ENCODE measurements at places on chromosomes 7 and 10.
A peak's percentile ranks its signal among the peaks of the same experiment; 100 is the strongest.

- no peak for DNase-seq
Measured at GRCh38 chr7:44346063-44346462, 20.7 kb upstream of the CAMK2B start.

- no peak for DNase-seq
Measured at GRCh38 chr10:48493083-48493871, 111.6 kb downstream of the ARHGAP22 start.

GRCh38 chr10:77087366-77087765, 550.2 kb downstream of the KCNMA1 start:
- DNase-seq: no peak

- DNase-seq: no peak
Measured at GRCh38 chr7:69947998-69948397, 349.7 kb downstream of the AUTS2 start.

DNA sequence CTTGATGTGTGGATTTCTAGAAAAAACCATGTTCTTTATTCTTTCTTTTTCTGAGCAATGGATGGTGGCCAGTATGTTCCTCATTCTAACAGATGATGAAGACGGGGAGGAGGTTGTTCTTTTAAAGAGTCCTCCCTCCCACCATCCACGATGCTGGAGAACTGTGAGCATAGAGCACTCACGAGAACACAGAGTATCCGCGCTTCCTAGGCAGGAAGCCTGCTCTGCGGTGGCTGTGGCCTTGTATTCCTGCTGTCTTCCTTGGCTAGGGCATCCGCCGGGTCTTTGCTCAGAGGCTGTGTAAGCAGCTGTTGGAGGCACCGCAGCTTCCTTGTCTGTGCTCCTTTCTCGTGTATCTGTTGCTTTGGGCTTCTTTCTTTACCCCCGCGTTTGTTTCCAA, 214.2 kb downstream of the CCDC3 start:
- DNase-seq: no peak

- no peak for DNase-seq
Measured at GRCh38 chr7:46764100-46764936, 817.6 kb downstream of the TNS3 start.

GRCh38 chr7:92714767-92715166, 121.6 kb downstream of the CDK6 start:
- no peak for DNase-seq

- DNase-seq: no peak
Measured at GRCh38 chr10:60728056-60728455, 50.2 kb upstream of the CDK1 start.

DNA sequence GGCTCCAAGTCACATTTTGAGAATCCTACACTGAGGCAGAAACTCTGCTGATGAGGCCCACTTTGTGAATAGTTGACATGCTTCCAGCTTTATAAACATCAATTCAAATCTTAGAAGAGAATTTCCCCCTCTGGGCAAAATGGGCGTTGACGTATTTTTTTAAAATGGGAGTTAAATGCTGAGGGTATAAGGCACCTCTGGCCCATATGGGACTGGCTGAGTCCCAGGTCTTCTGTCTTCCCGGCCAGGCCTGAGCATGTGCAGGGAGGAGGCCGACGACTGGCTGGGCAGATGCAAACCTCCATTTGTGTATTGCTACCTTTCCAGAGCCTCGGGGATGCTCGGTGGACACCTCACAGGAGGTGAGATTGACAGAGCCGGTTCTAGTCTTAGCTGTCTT, 37.7 kb downstream of the BUB3 start:
- DNase-seq: no peak

DNA sequence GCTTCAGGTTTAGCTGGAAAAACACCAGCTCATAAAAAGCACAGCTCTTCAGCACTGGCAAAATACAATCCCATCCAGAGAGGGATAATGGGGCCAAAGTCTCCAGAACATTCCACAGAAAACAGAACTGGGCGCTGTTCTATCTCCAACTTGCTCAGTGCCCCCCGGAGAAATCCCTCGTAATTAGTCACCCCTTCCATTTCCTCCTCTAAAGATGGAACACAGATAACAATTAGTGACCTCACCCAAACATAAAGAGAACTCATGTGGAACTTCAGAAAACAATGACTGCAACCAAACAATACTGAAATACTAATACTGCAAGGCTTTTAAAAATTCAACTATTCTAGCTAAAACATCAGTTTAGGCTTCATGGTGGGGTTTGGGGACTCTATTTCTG, 46.3 kb downstream of the KIAA1549 start:
- DNase-seq: no peak

DNA sequence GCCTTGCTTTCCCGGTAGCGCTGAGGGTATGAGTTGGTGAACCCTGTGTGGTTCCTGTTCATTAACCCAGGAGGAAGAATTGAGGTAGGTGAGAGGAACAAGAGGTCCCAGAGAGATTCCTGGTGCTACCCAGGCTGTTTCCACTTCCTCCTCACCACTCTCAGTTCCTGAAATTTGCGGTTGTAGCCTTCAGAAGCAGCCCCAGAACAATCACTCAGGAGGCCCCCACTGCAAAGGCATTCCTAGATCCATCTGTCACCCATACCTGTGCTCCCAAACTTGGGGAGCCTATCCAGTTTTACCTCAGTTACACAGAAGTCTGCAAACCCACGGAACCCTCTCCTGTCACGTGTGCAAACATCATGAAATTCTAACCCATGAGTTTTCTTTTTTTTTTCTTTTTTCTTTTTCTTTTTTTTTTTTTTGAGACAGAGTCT, 9.0 kb upstream of the PIP4K2A start:
- DNase-seq: peak; percentile 30

DNA sequence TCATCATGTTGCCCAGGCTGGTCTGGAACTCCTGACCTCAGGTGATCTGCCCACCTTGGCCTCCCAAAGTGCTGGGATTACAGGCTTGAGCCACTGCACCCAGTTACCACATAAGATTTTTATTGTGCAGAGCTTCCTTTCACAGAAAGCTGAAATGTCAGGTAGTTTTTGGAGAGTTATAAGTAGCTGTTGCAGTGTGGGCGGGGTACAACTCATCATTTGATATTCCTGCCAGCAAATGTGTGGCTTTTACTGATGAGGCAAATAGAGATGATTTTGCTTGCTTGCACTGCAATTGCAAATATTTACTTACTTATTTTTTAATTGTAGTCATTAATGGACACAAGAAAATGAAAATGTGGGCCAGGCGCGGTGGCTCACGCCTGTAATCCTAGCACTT, 32.4 kb downstream of the NKX2-3 start:
- DNase-seq: no peak

DNA sequence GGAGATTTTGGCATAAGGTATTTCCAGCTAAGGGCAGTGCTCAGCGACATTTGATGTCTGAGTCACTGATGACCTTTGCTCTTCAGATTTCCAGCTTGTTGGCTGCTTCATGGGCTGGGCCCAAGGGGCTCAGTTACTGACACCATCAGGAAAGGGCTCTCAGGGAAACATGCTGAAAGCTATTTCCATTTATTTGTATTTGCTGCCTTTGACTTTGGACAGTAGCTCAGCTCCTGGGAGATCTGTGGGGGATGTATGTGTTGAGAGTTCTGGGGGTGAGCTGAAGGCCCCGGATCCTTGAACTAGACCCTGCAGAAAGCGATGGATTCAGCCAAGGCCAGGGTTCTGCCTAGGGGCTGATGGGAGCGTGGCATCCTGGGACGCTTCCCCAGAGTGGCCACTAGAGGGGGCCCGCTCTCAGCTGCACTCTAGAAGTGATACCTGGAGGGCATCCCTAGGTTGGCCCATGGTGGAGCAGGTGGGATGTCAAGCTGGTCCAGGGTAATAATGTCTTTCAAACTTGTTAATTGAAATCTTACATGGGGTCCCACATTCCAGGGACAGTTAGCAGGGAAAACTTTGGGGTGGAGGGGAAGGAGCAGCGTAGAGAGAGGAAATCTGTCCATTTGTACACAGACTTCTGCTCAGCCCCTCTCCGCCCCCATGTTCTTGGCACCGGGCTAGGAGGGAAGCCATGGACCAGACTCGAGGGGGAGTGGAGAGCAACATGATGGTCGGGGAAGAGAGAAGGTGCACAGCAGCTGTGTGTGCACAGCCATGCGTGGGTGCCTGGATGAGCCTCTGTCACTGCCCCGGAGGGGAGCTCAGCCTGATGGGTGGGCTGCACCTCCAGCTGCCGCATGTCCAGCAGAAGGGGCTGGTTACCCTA, 3.0 kb upstream of the BTBD16 start:
- peak; percentile 65 for DNase-seq

GRCh38 chr10:75606203-75606779, 174.9 kb downstream of the LRMDA start:
- peak; percentile 34 for DNase-seq

GRCh38 chr10:60358282-60358681, 31.4 kb downstream of the ANK3 start:
- no peak for DNase-seq

DNA sequence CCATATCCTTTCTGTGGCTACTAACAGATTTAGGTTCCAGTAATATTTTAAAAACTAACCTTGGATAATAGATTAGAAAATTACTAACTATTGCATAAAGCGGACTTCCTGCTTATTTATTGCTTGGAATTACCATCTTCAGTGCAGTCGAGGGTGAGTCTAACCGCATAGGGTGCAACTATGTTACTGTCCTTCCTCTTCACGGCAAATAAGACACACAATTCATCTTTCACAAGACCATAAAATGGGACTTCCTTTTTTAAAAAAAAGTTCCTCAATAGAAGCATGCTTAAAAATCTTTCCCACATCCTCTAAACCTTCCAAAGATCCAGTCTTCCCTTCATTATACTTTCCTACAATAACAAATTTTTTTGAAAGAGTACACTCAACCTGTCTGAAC, 2.1 kb downstream of the SLC25A40 start:
- no peak for DNase-seq

GRCh38 chr10:27192284-27192683, 37.1 kb downstream of the MASTL start:
- no peak for DNase-seq

- DNase-seq: no peak
Measured at GRCh38 chr10:69679736-69680135, 49.7 kb downstream of the FAM241B start.

DNA sequence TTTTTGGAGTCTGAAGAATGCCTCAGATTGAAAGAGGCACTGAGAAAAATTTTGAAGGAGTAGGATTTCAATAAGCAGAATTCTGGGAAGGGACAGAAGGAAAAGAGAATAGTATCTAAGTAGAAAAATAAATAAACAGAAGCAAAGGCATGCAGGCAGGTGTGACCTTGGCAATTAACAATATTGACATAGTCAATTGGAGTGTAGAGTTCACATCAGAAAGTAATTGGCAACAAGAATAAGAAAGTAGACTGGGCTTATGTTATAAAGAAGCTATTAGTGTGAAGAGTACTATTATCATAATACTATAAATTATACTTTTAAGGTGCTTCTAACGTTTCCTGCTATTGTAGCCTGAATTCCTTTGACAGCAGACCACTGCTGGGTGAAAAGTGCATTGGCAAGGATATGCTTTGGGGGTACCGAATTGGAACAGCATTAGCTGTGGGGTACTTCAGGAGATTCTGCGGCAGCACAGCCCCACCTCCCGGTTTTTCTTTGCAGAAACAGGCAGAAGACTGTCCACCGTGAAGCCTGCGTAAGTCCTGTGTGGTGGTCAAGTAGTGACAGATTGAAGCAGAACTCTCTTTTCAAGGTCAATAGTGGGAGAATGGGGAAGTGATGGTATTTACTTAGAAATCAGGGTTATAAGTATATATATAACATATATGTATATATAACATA, 357.0 kb downstream of the THSD7A start:
- DNase-seq: no peak

GRCh38 chr7:75738604-75738974, at the start of gene HIP1:
TSS of gene HIP1 (minus strand) at chr7:75738941. CDS start at chr7:75738920, 21 bp downstream.
- no peak for DNase-seq

DNA sequence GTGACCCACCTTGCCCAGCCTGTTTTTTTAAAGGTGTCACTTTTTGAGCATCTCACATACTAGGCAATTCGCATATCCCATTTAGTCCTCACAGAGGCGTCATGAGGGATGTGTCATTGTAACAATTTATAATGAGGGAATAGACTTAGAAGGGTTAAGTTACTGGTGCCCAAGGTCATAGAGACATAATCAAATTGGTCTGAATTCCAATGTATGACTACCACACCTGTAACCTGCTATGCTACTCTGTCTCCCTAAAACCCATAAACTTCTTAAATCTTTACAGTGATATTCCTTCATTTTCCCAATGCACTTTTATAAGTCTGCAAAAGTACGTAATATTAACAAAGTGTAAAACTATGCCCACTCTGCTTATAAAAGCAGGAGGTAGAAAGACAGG, 7.1 kb downstream of the ZMYND11 start:
- no peak for DNase-seq

DNA sequence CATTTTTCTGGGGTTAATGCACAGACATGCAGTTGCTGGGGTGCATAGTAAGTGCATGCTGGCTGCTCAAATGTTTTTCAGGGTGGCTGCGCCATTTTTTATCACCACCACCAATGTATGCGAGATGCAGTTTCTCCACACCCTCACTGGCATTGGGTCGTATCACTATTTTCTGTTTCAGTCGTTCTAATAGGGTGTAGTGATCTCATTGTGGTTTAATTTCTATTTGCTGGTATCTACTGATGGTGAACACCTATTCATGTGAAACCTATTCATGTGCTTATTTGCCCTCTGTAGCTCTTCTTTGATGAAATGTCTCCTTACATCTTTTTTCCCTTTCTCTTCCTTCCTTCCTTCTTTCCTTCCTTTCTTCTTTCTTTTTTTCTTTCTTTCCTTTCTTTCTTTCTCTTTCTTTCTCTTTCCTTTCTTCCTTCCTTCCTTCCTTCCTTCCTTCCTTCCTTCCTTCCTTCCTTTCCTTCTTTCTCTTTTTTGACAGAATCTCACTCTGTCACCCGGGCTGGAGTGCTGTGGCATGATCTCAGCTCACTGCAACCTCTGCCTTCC, 84.3 kb downstream of the ELFN1 start:
- no peak for DNase-seq

GRCh38 chr7:155306673-155307470, 9.2 kb downstream of the INSIG1 start:
- no peak for DNase-seq

DNA sequence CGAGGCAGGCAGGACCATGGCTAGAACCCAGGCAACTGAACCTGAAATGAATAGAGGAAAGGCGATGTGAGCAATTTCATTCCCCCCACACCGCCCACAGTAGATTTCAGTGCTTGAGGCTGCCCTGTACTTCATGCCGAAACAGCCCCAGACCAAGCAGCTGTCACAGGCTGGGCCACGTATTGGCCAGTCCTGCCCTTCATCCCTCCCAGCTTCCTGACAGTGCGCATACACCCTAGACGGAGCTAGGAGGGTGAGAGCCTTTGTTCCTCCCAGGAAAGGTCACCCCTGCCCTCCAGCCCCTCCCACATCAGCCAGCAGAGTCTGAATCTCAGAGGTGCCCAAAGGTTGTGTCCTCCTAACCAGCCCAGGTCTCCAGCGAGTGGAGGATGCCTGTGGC, 98.8 kb downstream of the ZMIZ1 start:
- DNase-seq: no peak

GRCh38 chr10:93376372-93377293, 105.5 kb downstream of the MYOF start:
- peak; percentile 52 for DNase-seq
